Pons (tissue), 1 donor: ENCODE measurements at places on chromosomes 3 and 15.
A peak's percentile ranks its signal among the peaks of the same experiment; 100 is the strongest.

DNA sequence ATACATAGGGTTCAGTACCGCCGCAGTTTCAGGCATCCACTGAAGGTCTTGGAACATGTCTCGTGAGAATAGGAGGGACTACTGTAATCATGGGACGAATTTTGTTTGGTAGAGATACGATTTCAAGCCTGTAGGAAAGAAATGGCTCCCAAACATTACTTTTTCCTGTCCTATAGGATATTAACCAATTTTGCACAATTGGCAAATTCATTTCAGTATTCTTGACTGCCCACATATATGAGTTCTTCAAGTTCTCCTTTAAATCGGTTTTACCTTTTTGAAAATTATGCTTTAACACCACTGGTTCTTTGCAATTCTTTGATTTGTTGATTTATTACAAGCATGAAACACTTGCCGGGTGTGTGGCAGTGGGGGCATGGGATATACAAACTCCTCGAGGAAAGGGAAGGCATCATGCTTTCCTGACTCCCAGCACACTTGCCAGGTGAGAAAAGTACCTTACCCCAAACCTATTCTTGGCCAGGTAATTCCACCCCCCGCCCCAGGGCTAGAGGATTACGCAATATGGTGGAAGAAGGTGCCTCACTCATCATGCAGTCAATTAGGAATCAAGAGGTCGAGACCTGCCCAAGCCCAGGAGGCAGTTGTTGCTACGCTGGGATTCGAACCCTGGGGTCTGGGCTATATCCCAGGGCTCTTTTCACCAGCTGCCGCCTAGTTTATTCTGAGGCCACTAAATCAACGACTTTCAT, 584 bp upstream of the LARS2 start:
- DNase-seq, result no peak

DNA sequence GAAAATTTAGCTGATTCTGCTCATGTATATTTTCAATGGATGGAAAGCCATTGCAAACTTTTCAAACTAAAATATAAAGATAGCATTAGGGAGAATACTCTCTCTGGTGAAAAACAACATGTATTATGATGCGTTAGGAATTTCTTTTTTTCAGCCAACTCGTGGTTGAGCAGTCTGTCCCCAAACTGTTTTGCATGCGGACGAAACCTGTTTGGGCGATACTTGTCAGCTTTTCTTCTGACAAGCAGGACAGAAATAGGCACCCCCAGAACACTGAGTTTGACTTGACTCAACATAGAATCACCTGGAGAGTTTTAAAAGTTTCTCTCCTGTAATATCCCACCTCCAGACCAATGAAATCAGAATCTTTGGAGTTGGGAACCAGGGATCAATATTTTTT, 417.5 kb upstream of the TPRG1 start:
- DNase-seq, result no peak

DNA sequence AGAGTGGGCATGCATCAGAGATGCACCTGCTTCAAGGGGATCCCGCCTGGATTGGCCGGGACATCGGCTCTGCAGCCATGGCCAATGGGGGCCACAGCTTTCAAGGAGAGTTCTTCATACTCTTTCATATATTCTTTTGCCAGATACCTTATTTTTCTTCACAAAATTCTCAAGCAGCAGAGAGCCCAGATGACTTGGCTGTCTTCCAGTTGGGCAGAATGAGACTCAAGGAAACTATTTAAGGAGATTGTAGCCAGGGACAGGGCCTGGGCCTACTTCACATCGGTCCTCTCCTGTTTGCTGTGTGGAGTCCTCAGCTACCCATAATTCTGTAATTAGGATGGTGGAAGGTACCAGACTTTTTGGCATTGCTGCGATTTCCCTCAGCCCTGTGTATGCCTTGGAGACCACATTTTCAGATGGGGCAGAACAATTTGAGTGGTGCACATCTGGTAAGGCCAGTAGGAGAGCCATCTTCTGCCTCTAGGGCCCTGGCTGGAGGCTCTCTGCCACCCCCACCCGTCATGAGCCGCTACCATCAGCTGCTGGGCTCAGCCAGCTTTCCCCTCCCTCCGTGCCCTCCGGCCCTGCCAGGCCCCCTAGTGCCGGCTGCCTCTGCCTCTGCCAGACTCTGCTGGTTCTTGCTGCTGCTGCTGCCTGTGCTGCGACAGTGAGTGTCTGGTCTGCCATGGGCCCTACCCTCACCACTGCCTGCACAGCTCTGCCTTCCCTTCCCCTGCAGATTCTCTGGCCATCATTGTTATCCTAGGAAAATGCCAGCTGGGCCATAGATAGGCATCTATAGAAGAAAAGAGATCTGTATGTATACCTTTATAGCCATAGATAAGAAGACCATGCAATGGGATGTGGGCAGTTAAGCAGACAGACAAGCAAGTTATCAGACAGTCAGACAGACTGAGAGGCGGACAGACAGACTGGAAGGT, 6.7 kb downstream of the PLIN1 start:
- peak; percentile 18 for DNase-seq

DNA sequence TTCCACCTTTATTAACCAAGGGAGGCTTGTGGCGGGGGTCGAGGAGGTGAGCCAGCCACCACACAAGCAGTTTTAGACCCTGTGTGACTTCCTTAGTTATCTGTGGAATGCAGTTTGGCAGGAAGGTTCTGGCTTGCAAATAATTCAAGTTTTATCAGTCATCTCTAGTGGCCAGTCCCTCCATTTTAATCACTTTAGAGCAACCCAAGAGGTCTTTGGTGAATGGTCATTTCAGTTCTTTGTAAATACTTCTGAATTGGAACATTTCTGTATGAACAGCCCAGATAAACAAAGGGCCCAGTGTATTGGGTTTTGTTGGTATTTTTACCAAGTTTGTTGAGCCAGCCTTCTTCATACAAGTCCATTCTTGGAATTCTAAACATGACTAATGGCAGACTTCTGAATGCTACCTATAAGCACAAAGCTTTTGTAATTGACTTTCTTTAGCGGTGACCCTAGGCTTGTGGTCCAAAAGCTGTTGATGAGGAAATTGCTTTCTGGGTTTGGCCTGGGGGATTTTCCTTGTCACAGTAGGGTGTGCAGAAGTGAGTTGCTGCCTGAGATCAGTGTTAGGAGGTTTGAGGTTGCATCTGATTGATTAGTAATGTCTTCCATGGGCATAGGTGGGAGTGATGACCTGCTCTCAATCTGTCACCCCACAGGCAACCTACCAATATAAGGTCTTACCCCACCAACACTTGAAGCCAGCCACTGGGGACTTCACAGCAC, 193.3 kb upstream of the TOPAZ1 start:
- peak; percentile 81 for DNase-seq

DNA sequence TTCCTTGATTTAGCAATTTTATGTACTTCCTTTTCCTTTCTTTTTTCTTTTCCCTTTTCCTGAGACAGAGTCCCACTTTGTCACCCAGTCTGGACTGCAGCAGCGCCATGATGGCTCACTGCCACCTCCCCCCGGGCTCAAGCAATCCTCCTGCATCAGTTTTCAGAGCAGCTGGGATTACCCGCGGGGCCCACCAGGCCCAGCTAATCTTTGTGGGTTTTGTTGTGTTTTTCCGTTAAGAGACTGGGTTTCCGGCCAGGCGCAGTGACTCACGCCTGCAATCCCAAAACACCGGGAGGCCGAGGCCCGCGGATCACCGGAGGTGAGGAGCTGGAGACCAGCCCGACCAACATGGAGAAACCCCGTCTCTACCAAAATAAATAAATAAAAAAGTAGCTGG, 17.7 kb downstream of the GOLGA8S start:
- no peak for DNase-seq

DNA sequence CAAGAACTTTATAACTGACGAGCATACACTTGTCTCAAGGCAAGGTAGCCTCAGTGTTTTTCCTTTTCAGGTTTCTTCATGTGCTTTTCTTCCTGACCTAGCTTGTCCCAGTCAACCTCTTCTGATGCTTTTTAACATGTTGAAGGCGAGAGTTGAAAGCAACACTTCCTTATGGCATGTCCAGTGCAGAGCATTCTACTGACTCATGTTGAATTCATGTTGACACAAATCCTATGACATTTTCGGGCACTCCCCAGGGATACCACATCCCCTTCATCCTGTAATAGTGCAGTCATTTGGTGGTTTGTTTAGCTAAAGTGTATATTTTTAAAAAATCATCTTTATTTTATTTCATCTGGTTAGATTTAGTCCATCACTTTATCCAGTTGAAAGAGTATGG, 75.9 kb upstream of the CBLB start:
- DNase-seq, result no peak

DNA sequence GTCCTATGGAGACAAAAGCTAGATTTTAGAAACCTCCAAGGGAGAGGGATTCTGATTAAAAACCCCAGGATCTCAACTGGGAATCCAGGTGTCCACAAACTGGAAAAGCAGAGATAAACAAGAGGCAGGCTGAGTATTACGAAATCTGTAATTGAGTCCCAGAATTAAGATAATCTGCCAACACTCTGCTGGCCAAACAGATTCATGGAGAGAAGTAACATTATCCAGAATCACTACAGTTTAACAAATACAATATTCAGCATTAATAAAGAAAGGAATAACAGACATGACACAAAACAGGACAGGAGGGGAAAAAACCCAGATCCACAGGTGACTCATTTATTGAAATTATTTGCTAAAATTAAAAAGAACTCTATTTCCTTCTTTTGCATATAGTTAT, 227.2 kb upstream of the NANOGP8 start:
- DNase-seq, result no peak

DNA sequence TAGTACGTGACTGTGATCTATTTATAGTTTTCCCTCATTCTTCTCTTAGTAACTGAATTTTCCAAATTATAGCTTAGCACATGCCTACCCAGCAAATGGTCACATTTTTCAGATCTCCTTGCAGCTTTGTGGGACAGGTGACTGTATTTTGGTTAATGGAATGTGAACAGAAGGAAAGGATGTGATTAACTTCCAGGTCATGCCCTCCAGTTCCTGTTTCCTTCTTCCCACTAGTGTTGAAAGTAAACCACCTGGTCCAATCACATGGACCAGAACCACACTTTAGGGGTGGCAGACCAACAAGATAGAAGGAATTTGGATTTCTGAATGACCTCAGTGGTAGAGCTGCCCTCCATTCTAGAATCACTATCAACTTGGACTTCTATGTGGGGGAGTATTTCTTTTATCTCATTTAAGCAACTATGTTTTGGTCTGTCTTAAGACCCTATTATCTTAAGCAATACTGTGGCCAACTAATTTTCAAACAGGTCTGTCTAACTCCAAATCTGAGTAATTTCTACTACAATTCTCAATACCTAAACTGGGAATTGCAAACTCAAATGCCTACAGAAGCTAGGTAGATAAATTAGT, 76.0 kb upstream of the TSC22D2 start:
- no peak for DNase-seq

- no peak for DNase-seq
Observed at GRCh38 chr3:114092151-114093015, 35.8 kb downstream of the QTRT2 start.

DNA sequence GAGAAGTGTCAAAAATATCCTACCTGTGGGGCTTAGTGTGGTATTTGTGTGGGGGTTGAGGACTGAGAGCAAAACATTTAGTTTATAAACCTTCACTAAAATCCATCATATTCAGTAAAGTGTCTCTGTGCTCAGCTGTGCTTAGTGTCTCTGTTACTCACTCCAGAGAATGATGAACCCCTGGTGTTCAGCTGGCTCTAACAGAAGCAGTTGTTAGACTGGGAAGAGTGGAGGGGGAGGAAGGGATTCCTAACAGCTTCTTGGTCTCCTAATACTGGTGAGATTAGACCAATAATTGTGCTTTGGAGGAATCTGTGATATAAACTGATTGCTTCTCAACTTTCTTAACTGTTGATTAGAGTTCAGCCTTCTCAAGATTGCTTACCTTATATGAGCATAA, 1123.5 kb downstream of the ROBO2 start:
- no peak for DNase-seq

GRCh38 chr3:43259626-43260025, 26.7 kb upstream of the SNRK start:
- no peak for DNase-seq
